Inflammatory macrophage treated with lipopolysaccharide for 1 hour (primary cell): ENCODE measurements at places on chromosomes 6 and 20.

- DNase-seq: no peak
These were observed 93.4 kb downstream of the SLC22A23 start for GRCh38 chr6:3363296-3364025.

DNA sequence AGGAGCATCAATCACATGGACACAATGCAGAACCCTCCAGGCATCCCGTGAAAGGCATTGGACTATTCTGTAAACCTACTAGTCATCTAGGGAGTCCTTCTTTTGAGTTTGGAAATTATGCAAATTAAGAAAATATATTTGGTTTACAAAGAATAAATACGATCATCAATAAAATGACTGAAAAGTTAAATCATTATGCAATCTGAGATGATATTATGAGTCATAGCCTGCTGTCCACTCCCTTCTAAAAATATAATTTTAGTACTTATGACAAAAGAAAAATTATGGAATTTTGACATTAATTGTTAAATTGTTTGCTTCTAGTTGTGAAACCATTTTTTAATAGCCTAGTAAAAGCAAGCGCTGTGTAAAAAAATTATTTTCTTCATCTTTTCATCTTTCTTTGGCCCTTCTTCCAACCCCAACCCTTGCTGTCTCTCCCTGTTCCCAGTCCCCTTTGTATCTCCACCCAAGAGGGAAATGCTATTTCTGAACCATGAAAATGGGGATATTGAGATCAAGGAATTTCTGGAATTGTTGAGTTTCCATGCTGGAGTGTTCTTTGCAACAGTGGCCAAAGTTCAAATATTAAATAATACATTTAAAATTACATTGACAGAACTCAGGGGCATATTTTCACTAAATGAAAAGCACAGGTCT is 599.8 kb downstream of the COL12A1 start:
- no peak for DNase-seq

DNA sequence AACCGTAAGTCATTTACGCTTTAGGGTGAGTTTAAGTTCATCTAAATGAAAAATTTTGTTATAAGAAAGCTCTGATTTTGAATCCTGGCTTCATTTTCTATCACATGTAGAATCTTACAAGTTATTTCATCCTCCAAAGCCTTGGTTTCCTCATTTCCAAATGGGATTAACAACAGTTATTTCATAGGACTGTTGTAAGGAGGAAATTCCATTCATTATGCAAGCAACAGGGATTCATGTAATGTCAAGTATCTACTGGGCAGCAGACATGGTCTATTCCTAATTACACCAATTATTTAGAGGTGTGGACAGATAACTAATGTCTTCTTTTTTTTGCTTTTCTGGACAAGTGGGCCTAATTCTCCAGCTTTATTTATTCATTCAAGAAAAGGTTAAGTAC is 154.0 kb downstream of the PDSS2 start:
- DNase-seq: no peak

- DNase-seq: no peak
These were observed 69.7 kb downstream of the STK35 start for GRCh38 chr20:2171266-2171790.

- DNase-seq: no peak
These were observed 19.9 kb downstream of the ROMO1 start for GRCh38 chr20:35718972-35719635.
